LHCN-M2 (cell line): ENCODE measurements at places on chromosomes 7 and 10. TPM values are rescaled to one million over a fixed set of nuclear protein-coding genes. Genes with fewer than 3 reads are reported as not detected.

Gene SLC18A3
- not detected in 2 replicates for total RNA-seq

- DNase-seq, result no peak
Observed at GRCh38 chr10:132559538-132559937, 22.0 kb downstream of the INPP5A start.

DNA sequence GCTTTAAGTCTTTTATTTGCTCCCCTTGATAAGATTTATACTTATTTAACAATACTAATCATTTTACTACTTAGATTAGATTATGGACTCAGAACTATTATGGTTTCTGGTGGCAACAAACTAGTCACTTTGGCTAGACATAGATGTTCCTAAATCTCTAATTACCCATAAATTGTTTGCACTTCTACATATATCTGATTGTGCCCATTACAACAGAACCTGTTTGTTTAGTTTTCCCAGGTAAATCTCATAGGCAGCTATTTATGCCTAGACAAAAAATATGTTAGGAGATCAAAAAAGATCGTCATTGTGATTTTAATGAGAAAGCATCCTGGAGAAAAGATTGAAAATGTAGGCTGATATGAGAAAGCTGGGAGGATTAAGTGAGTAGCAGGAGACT lies 14.4 kb downstream of the UBN2 start:
- DNase-seq, result no peak

GRCh38 chr10:57162231-57162630 lies 801.2 kb upstream of the ZWINT start:
- no peak for DNase-seq

GRCh38 chr10:109762555-109762954 lies 160.8 kb downstream of the XPNPEP1 start:
- DNase-seq, result no peak

Gene RTKN2
- 6.9 and 8.6 TPM in 2 replicates for total RNA-seq

GRCh38 chr10:1615186-1615954 lies 122.0 kb downstream of the ADARB2 start:
- no peak for DNase-seq

- DNase-seq, result no peak
Observed at GRCh38 chr7:1899951-1900762, 230.1 kb downstream of the ELFN1 start.

DNA sequence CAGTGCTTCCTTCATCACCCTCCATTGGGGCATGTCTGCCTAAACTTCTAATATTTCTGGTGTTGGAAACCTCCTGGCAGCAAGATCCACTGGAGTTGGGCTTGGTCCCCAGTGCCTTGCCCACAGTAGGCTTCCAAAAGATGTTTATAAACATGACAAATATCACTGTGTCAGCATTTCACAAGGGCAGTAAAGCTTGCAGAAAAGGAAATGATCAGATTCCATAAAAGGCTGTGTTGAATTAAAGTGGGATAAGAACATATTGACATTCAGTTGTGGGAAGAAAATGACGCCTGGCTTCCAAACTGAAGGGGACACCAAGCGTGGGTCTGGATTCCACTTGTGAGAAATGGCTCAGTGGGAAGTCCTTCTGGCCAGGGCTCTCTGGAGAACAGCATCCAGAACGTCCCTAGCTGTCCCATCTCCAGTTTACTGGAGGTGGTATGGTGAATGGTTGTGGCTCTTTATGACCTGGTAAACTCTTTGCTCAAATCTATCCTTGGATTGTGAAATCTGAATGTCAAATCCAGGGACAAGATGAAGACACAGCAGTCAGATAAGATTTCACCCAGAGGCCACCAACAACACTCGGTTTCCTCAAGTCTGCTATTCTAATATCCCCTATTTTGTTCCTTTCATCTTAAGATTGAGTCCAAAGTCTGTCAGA lies 287.2 kb downstream of the TNS3 start:
- DNase-seq, result no peak

GRCh38 chr10:59577984-59578383 lies 131.7 kb downstream of the SLC16A9 start:
- no peak for DNase-seq

Gene UCN3
- not detected in 2 replicates for total RNA-seq

Gene PCDH15
- 0.11 TPM in 1 of 2 replicates, not detected in the other for total RNA-seq

GRCh38 chr7:130641497-130641896 lies 27.1 kb downstream of the COPG2 start:
- DNase-seq, result peak; percentile 66

- DNase-seq, result no peak
Observed at GRCh38 chr10:103276896-103277712, at the start of gene INA. Gene INA, plus strand, starts transcription at chr10:103277138. Its CDS starts 74 bp downstream, at chr10:103277212.

DNA sequence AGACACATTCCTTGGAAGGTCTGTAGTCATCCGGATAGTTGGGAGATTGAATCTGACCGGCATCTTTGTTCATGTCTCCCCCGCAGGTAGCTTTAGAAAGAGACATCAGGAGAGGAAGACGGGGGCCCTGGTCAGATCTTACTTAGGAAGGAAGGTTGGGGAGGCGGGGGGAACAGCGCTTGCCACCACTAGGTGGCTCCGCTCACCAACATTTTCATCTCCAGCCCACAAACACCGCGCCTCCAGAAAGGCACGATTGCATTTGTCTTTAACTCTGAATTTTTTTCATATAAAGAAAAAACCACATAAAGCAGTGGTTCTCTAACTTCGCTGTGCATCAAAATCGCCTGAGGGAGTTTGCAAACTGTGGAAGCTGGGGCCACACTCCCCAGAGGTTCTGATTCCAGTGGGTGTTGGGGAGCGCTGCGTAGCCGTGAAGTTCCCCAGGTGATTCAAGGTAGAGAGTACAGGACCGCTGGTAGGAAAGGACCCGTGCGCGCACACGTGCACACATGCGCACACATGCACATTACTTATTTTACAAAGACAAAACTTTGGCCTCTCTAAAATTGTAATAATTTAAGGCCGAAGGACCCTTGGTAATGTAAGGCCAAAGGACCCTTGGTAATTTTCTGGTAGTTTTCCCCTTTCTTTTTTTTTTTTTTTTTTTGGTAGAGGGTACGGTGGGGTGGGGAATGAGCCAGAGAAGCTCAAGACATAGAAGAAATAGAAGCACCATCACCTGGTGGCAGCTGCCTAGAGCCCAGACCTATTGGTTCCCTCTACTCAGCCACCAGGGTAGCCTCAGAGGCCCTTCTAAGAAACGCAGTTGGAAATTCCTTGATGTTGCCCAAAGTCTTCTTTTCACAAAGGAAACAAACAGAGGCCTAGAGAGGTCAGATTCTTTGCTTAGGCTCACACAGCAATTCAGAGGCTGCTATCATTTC lies 37.4 kb upstream of the OPALIN start:
- peak; percentile 43 for DNase-seq

DNA sequence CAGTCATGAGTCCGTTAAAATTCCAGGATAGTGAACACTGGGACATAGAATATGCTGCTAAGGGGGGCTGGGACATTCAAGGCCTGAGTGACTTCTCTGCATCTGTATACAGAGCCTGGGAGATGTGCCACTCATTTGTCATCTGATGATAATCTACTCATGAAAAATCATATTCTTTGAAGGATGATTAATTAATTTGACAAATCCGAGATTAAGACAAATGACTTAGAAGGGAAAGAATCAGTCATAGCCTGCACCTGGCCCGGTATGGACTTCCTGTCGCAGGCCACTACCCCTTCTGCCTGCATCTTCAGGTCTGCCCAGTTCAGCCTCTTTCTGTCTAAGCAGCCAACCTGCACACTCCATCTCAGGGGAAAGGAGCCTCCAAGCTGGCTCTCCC lies 18.8 kb upstream of the FAM170B start:
- no peak for DNase-seq

Gene MAP3K8
- total RNA-seq, result 0.40 and 1.7 TPM in 2 replicates

Gene HOXA6
- total RNA-seq, result 1.6 and 2.1 TPM in 2 replicates

DNA sequence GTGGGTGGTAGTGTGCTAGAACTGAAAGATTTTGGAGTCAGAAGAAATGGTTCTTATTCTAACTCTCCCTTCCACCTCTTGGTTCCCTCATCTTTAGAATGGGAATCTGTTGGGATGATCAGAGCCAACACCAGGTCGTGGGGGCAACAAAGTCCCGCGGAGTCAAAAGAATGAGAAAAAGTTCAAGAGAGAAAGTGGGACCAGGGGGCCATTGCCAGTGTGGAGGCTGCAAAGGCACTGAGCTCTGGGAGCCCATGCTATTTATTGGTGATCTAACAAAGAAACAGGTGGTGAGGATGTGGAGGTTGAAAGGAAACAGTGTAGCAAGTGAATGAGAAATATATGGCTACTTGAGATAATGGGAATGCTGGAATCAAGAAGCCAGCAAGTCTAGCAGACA lies 29.4 kb downstream of the AGAP4 start:
- DNase-seq, result no peak

Gene PKD2L1
- total RNA-seq, result not detected in 2 replicates

DNA sequence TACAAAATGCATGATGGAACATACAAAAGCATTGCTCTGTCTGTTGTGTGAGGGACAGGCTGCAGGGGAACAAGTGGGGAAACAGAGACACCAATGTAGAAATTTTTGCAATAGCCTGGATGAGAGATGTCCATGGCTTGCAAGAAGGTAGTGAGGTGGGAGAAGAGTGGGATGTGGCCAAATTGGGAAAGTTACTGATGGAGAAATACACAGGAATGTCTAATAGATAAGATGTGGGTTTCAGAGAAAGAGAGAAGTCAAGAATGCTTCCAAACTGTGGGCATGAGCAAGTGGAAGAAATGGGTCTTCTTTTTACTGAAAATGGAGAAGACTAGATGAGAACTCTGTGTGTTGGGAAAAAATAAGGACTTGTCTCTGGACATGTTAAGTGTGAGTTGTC lies 592.7 kb downstream of the TNS3 start:
- no peak for DNase-seq

DNA sequence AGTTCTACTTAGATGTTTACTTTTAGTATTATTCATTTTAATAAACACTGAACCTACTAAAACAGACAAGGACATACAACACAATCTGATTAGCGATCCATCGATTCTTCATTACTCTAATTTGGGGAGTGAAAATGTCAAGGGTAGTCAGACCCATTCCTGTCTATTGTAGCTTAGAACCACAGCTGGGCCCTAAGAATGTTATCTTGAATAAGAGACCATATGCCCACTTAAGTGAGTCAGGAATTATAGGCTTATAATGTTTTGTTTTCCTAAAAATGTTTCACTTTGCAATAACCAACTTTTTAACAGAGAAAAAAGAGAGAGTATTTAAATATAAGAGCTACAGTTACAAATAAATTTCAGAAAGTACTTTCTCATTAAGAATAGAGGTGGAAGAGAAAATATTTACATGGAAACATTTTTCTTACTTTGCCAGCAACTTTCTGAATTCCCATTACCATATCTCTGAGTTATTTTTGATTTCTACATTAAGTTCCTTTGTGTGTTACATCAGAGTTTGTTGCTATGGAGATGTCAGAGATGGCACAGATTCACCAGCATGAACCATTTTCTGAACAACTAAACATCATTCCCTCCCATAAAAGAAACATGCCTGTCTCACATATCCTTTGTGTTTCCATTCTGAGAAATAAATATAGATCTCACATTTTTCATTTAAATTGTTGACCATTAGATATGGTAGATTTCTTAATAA lies 75.4 kb upstream of the SLC13A1 start:
- DNase-seq, result peak; percentile 92

Gene TAS2R5
- not detected in 2 replicates for total RNA-seq

GRCh38 chr10:23522345-23522744 lies 83.5 kb downstream of the OTUD1 start:
- no peak for DNase-seq

DNA sequence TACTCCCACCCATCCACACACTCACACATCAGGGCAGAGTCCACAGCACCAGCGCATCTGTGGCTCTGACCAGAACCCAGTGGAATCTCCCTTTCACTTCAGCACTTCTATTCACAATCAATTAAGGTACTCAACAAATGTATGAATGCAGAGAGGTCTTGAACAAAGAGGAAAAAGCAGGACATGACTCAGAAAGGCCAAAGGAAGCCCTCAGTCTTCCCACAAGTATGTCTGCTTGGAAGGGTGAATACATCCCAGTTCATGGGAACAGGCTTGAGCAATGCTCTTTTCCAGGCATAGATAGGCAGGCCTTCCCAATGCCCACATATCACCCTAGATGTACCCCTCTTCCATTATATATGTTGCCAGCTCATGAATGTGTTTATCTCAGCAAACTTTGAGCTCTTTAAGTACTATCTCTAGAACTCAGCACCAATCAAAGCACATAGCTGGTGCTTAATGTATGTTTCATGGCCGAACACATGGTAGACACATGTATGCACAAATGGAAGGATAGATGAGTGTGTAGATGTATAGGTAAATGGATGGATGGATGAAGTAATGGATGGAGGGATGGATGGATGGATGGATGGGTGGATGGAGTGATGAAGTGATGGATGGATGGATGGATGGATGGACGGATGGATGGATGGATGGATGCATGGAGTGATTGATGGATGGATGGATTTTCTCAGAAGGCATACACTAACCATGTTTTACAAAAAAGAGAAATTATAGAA lies 507.6 kb downstream of the GRID1 start:
- DNase-seq, result no peak

Gene VPS37D
- total RNA-seq, result 6.1 and 6.9 TPM in 2 replicates

DNA sequence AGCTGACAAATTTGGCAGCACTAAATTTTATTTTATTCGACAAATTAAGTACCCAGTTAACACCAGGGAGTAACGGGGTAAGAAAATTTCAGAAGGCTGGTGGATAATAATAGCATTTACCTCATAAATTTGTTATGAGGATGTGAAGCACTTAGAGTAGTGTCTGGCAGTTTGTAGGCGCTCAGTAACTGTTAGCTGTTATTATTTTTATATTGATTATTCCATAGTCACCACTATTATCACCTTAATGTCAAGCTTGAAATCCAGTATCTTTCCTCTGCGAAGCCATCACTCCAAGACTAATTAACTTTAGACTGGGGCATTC lies 563 bp upstream of the COA1 start:
- DNase-seq, result no peak

DNA sequence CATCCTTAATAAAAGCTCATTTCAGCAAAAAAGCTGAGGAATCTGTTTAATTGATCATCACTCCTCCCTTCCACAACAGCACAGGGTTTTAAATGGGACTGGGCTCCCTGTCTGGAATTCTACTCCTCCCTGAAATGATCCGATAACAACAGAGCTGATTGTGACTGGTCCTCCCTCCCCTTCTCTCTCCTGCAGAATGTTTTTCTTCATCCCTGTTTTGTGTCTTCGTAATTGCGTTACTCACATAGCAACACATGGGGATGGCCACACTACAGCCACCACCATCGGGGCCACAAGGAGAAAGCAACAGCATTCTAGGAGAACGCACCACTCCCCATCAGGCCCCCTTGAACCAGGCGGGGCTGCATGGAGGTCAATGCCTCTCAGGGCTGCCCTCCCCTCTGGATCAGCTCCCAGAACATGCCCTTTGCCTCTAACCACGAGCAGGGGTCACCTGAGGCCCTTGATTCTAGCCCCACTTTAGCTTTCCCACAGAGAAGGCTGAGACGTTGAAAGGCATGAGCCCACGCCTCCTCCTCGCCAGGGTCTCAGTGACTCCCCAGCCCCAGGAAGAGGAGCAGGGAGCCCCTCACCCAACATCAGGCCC lies 152.6 kb downstream of the PLXNA4 start:
- DNase-seq, result no peak

- no peak for DNase-seq
Observed at GRCh38 chr7:116423499-116423898, 76.0 kb upstream of the CAV2 start.

GRCh38 chr10:70778267-70778924 lies 6.8 kb downstream of the TBATA start:
- DNase-seq, result no peak
